ENCODE measurements at places on chromosomes 5 and 9. TPM values are rescaled to one million over a fixed set of nuclear protein-coding genes. Genes with fewer than 3 reads are reported as not detected.
A peak's percentile ranks its signal among the peaks of the same experiment; 100 is the strongest.

DNA sequence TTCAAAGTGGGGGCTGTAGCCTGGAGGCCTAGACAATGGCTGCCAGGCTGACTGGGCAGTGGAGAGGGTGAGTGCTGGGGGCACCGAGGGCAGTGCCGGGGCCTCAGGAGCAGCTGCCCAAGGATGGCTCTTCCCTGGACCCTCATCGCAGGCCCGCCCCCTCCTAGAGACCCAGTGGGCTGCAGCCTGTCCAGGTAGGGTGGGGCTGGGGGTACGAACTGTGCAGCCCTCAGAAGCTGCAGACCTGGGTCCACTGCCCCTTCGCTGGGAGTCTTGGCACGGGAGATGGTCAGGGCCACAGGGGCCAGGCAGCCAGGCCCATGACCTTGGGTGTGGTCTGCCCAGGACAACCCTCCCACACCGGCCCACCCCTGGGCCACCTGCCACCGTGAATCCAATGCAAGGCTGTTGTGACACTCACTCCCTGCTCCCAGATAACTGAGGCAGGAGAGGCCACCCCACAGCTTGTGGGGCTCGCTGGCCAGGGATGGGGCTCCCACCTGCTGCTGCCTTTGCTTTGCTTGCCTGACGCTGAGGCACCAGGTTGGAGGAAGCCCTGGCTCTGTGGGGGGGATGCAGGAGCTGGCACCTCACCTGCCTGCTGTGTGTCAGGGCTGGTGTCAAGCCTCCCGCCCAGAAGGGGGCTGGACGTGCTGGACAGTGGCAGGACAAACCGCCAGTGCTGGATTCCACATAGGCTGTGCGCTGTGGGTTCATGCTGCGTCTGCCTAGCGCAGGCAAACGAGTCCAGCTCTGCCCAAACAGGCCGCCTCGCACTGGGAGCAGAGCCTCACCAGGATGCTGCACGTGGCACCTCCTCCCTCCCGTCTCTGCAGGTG, 23.1 kb upstream of the SLC9A3 start:
- H3K4me1 ChIP-seq, result no peaks in the 10 kb centered on the region
- H3K27me3 ChIP-seq, result peaks cover 41% of the 10 kb centered on the region
- no peak overlapping the region for H3K27ac ChIP-seq
- no peak overlapping the region for H3K4me3 ChIP-seq

Gene SH3TC2
- 6.2 TPM for total RNA-seq

Gene LAMC3
- total RNA-seq, result not detected

DNA sequence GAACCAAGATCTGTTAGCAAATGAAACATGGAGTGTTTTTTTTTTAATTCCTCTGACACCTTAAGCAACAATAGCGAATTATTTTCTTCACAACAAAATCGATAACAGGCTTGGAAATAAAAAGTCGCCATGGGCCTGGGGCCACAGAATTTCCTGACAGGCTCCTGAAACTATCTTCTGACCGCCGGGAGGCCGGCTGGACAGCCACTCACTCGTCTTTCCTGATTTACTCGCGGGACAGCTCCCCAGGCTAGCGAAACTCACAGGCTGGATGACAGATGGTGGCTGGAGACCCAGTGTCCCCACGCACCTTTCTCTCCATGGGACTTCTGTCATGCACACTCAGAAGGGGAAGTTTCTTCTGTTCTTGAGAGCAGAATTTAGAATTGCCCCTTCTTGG, 143.3 kb upstream of the IRX2 start:
- no peak overlapping the region for H3K4me3 ChIP-seq
- H3K36me3 ChIP-seq, result no peaks in the 10 kb centered on the region
- H3K27me3 ChIP-seq, result no peaks in the 10 kb centered on the region

Gene PCDH12
- total RNA-seq, result not detected

DNA sequence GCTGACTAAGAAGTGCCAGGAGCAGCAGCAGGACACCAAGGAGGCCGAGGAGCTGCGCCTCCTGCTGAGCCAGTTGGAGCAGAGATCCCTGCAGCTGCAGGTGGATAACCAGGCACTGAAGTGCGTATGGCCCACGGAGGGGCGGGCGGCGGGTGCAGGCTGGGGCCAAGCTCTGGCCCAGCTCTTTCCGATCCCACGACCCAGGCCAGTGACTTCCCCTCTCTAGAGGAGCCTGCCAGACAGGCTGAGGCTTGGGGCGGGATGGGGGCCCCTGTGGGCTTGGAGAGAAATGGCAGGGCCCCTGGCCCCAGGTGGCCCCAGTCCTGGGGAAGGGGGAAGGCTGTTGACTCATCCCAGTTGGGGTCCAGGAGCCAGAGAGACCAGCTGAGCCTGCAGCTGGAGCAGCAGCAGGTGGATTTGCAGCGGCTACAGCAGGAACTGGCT, 3.6 kb downstream of the PTRH1 start:
- H3K36me3 ChIP-seq, result no peaks in the 10 kb centered on the region
- no peaks in the 10 kb centered on the region for H3K27me3 ChIP-seq
- no peak for DNase-seq
- no peak overlapping the region for H3K4me3 ChIP-seq
- H3K27ac ChIP-seq, result no peak overlapping the region

Gene TRIM7
- 26.3 TPM for total RNA-seq

DNA sequence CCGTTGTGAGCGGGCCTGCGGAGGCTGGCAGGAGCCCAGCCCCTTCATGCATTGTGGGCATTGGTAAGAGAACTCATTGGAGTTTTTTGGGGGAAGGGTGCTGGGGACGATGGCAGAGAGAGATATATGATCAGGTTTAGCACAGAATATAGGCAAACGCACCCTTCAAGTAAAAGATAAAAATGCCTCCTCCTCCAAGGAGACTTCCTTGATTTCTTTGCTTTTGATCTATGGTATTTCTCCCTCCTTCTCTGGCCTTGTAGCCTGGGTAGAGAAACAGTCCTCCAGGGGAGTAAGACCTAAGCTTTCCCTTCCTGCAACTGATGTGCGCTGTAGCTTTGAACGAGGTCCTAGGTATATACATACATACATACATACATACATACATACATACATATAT, 960 bp upstream of the PPARGC1B start:
- H3K4me3 ChIP-seq, result peak overlapping the region; percentile 94
- DNase-seq, result no peak
- no peaks in the 10 kb centered on the region for H3K27me3 ChIP-seq

GRCh38 chr9:110068212-110068611, 139.7 kb downstream of the C9orf152 start:
- no peak for DNase-seq
- H3K4me1 ChIP-seq, result peaks cover 20% of the 10 kb centered on the region
- H3K27me3 ChIP-seq, result no peaks in the 10 kb centered on the region
- H3K4me3 ChIP-seq, result no peak overlapping the region
- H3K36me3 ChIP-seq, result peaks cover 21% of the 10 kb centered on the region

Gene PCYOX1L
- 8.0 TPM for total RNA-seq

GRCh38 chr5:176166427-176166826, 71.8 kb upstream of the SIMC1 start:
- peaks cover 7% of the 10 kb centered on the region for H3K4me1 ChIP-seq
- H3K36me3 ChIP-seq, result no peaks in the 10 kb centered on the region
- H3K27me3 ChIP-seq, result no peaks in the 10 kb centered on the region
- no peak overlapping the region for H3K27ac ChIP-seq
- DNase-seq, result no peak
- H3K4me3 ChIP-seq, result no peak overlapping the region

DNA sequence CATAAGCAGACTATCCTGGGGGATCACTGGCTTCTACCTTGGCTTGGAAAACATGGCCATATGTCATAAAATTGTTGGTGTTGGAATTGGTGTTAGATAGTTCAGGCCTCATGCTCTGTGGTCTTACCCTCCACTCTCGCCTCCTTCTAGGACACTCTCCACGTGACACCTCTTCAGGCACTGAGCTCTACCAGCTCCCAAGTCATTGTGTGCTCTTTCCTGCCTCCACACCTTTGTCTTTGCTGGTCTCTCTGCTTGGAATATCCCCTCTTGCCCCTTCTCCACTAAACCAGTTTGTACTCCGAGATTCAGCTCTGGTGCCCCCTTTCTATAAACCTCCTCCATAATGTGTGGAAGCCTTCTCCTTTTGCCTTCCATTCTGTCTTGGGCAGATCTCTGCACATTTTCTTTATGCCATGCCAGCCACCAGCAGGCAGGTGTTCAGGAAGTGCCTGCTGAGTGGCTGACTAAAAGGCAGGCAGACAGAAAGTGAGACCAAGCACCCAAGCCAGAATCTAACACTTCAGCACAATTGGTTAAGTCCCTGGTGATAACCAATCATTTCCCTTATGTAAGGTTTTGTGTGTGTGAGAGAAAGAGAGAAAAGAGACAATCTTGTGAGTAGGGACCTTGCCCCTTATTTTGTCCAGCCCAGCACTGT, 37.7 kb downstream of the SAR1B start:
- no peaks in the 10 kb centered on the region for H3K27me3 ChIP-seq
- no peak overlapping the region for H3K27ac ChIP-seq
- peaks cover 20% of the 10 kb centered on the region for H3K4me1 ChIP-seq
- DNase-seq, result no peak

- H3K4me3 ChIP-seq, result peak overlapping the region; percentile 55
- H3K27ac ChIP-seq, result peak overlapping the region; percentile 100
- H3K27me3 ChIP-seq, result no peaks in the 10 kb centered on the region
- peak; percentile 98 for DNase-seq
- H3K36me3 ChIP-seq, result peaks cover 11% of the 10 kb centered on the region
- H3K4me1 ChIP-seq, result peaks cover 31% of the 10 kb centered on the region
Observed at GRCh38 chr5:59193616-59194319, 610.9 kb downstream of the RAB3C start.

DNA sequence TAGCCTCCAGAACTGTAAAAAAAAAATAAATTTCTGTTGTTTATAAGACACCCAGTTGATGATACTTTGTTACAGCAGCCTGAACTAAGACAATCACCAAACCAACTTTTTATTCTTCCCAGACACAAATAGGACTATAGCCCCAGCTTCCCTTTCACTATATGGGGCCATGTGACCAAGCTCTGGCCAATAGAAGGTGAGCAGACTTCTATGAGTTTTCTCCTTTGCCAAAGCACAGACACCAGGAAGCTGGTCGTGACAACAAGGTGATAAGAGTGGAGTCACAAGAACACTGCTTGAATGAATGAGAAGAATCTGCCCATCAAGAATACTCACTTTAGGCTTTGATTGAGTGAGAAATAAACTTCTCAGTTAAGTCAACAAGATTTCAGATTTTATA, 217.7 kb downstream of the DEPDC1B start:
- H3K4me1 ChIP-seq, result no peaks in the 10 kb centered on the region
- peaks cover 25% of the 10 kb centered on the region for H3K27me3 ChIP-seq
- DNase-seq, result no peak
- no peak overlapping the region for H3K4me3 ChIP-seq
- H3K27ac ChIP-seq, result no peak overlapping the region
- no peaks in the 10 kb centered on the region for H3K36me3 ChIP-seq

Gene PCDHB10
- 1.2 TPM for total RNA-seq

Gene FTMT
- not detected for total RNA-seq

Gene BARHL1
- total RNA-seq, result not detected

DNA sequence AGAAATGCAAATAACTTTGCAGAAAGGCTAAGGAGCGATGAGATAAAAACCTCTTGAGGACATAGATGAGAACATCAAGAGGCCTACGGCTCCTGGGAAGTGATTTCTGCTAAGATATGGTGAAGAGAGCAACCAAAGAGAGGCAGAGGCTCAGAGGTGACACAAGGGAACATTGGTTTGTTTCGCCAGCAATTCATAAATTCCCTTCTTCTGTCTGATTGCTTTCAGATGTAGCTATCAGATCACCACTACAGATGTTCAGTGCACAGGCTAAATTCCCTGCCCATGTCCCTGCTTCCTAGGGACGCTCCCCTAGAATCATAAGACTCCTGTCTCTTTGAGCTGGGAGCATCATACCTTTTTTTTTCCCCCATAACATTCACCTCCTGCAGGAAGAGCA, 11.2 kb downstream of the AGXT2 start:
- H3K4me3 ChIP-seq, result no peak overlapping the region
- no peak for DNase-seq
- no peaks in the 10 kb centered on the region for H3K4me1 ChIP-seq

Gene PCDHA9
- total RNA-seq, result 0.25 TPM

- H3K4me1 ChIP-seq, result peaks cover 2% of the 10 kb centered on the region
- H3K27me3 ChIP-seq, result no peaks in the 10 kb centered on the region
Observed at GRCh38 chr9:95507464-95508241, 9.1 kb downstream of the PTCH1 start.

DNA sequence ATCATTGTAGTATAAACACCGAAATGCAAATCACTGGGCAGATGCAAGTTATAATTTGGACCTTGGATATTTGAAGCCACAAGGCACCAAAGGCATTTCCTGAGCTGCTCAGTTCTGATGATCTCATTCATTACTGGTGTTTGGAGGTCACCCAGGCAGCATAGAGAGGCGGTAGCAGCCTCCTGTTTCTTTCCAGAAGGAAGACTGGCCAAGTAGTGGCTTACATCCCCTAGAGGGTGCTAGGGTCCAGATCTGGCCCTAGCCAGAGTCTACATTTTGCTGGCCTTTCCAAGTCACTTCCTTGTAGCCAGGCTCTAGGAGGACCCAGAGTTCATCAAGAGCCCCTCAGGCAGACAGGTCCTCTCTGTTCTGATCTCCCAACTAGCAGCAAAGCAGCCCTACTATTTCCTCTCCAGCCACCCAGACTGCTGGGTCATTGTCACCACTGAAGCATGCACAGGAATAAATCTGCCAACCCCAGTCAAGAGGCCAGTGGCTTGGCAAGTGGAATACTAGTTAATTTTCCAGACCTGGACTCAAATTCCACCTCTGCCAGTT, 33.4 kb upstream of the TTC1 start:
- H3K4me3 ChIP-seq, result no peak overlapping the region
- H3K4me1 ChIP-seq, result peaks cover 9% of the 10 kb centered on the region
- no peaks in the 10 kb centered on the region for H3K27me3 ChIP-seq
- peak; percentile 69 for DNase-seq

- no peak for DNase-seq
- no peak overlapping the region for H3K27ac ChIP-seq
- H3K4me3 ChIP-seq, result no peak overlapping the region
- H3K4me1 ChIP-seq, result peaks cover 4% of the 10 kb centered on the region
Observed at GRCh38 chr9:114784721-114785279, 21.0 kb downstream of the TNFSF15 start.

Gene GABRA1
- not detected for total RNA-seq

Gene SPAG8
- total RNA-seq, result 0.37 TPM

GRCh38 chr5:56631719-56632118, 183.6 kb upstream of the MAP3K1 start:
- no peaks in the 10 kb centered on the region for H3K27me3 ChIP-seq
- peaks cover 1% of the 10 kb centered on the region for H3K4me1 ChIP-seq
- H3K4me3 ChIP-seq, result no peak overlapping the region
- H3K27ac ChIP-seq, result no peak overlapping the region
- DNase-seq, result no peak

Gene C9
- total RNA-seq, result not detected

Gene FRMPD1
- total RNA-seq, result not detected

GRCh38 chr9:114238891-114239875, 83.7 kb upstream of the ORM1 start:
- H3K4me1 ChIP-seq, result no peaks in the 10 kb centered on the region
- no peaks in the 10 kb centered on the region for H3K36me3 ChIP-seq
- no peaks in the 10 kb centered on the region for H3K27me3 ChIP-seq
- no peak overlapping the region for H3K27ac ChIP-seq
- H3K4me3 ChIP-seq, result no peak overlapping the region
- DNase-seq, result no peak

Gene SLC4A9
- total RNA-seq, result not detected

All from MCF 10A (cell line).